Left colon (tissue), 2 donors: ENCODE measurements at places on chromosomes 5 and 9. TPM values are rescaled to one million over a fixed set of nuclear protein-coding genes. Genes with fewer than 3 reads are reported as not detected.

Gene CMYA5
- 0.70 TPM for total RNA-seq

Gene KIF24
- 2.2 TPM for total RNA-seq

Gene LCP2
- total RNA-seq, result 15.5 TPM

Gene HTR1A
- not detected for total RNA-seq

Gene COX7C
- 795 TPM for total RNA-seq

Gene SCGB3A1
- not detected for total RNA-seq

Gene GMCL2
- total RNA-seq, result not detected

Gene TXNDC8
- not detected for total RNA-seq

Gene GFI1B
- 1.3 TPM for total RNA-seq

- DNase-seq, result no peak
Observed at GRCh38 chr5:111597491-111597890, 85.2 kb upstream of the STARD4 start.

- no peak for DNase-seq
Observed at GRCh38 chr5:173450188-173450587, 122.0 kb upstream of the STC2 start.

- DNase-seq, result no peak
Observed at GRCh38 chr5:8685704-8686103, 816.8 kb downstream of the MTRR start.

GRCh38 chr9:124409410-124409809 lies 5.8 kb downstream of the PSMB7 start:
- no peak for DNase-seq

DNA sequence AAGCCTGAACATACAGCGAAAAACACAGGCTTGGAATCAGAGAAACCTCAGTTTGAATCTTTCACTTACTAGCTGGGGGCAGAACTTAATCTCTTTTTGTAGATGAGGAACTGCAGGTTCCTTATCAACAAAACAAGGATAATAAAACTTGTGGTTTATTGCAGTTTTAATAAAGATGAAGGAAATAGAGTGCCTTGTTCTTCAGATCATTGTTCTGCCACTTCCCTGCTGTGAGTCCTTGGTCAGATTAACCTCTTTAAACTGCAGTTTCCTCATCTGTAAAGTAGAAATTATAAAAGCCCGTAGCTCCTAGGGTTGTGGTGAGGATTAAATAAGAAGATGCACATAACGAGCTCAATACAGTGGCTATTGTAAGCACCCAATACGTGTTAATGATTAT lies 57.4 kb downstream of the FEM1C start:
- no peak for DNase-seq

GRCh38 chr5:98783051-98783649 lies 9.7 kb downstream of the RGMB start:
- no peak for DNase-seq

DNA sequence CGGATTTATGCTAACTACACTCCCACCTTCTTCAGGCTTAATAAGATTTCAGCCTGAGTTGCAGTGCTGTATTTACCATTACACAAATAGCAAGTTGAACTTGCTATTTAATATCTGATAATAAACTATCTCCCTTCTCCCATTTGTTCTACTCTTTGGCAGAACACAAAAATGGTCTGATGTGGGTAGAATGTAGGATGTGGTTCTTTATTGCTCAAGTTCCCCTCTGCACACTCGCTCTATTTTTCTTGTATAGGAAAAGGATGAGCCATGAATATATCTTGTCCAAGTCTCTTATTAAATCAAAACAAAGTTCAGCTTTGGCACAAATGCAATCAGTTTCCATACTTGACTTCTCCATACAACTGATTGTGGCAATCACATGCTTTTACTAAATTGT lies 37.2 kb upstream of the KIF2A start:
- no peak for DNase-seq

DNA sequence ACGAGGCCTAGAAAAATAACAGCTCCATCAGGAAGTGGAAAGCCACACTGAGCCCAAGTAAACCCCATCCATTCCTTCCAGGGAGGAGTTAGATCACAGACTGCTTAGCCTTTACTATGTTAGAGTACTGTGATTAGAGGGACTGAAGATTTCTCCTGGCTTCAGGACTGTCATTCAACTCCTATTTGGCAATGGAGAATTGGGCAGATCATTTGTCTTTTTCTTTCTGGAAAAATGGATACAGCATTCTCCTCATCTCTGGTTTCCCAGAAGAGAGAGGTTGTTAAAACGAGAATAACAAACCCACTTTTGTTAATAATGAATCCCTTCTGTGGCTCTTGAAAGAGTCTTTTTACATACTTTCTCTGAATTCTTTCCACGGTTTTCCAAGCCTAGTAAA lies 150.4 kb downstream of the GABRB2 start:
- DNase-seq, result no peak

GRCh38 chr9:70010015-70010414 lies 33.6 kb upstream of the MAMDC2 start:
- no peak for DNase-seq

DNA sequence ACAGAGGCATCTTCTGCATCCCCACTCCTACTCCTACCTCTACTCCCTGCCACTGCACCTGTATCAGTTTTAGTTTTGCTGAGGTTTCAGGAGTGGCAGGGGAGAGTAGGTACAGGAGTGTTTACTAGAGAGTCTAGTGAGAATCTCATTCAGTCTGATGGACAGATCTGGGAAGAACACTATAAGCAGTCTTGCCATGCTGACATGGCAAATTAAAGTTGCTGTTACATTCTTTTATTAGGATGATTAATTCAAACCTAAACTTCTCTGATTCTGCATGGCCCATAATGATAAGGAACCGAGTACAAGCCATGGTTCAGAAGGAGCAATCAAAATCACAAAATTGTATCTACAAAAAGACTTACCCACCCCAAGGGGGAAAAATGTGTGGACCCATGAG lies 7.4 kb downstream of the ARSK start:
- no peak for DNase-seq

- no peak for DNase-seq
Observed at GRCh38 chr9:114662081-114662989, 4.7 kb upstream of the TEX53 start.

GRCh38 chr5:125536582-125536981 lies 790.1 kb upstream of the ZNF608 start:
- no peak for DNase-seq

DNA sequence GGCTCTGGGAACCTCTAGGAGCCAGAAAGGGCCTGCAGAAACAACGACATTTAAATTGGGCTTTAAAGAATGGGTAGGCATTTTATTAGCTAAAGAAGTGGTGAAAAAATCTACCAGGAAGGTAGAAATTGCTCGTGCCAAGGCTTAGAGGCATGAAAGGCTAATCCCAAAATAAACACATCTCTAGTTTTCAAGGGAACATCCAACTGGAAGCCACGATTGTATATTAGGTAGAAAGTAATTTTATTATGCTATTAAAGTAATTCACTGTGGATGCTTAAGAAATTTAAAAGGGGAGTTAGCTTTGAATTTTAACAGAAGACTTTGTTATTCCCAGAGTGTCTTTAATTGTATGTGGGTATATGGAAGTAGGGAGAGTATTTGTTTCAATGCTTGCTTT lies 17.5 kb upstream of the CNTLN start:
- DNase-seq, result no peak

- DNase-seq, result no peak
Observed at GRCh38 chr5:133983674-133984073, 15.2 kb upstream of the C5orf15 start.

- no peak for DNase-seq
Observed at GRCh38 chr9:17824191-17824590, 245.3 kb downstream of the SH3GL2 start.

DNA sequence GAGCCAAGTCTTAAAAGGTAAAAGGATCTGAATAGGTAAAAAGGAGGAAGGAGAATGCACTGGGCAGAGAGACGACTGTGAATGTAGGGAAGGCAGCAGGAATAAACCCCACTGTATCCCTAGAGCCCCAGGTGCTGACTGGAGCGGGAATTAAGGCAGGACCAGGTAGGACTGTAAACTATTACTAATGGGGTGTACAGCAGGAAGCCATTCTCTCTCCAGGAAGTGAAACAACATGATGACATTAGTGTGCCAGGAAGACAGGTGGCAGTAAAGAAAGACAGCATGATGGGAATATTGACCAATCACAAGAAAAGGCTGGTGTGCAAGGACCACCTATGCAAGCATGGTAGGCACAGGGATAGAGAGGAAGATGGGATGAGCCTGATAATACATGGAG lies 433.0 kb downstream of the DNAH5 start:
- DNase-seq, result no peak

GRCh38 chr5:130836729-130837649 lies 328.1 kb downstream of the HINT1 start:
- DNase-seq, result no peak

DNA sequence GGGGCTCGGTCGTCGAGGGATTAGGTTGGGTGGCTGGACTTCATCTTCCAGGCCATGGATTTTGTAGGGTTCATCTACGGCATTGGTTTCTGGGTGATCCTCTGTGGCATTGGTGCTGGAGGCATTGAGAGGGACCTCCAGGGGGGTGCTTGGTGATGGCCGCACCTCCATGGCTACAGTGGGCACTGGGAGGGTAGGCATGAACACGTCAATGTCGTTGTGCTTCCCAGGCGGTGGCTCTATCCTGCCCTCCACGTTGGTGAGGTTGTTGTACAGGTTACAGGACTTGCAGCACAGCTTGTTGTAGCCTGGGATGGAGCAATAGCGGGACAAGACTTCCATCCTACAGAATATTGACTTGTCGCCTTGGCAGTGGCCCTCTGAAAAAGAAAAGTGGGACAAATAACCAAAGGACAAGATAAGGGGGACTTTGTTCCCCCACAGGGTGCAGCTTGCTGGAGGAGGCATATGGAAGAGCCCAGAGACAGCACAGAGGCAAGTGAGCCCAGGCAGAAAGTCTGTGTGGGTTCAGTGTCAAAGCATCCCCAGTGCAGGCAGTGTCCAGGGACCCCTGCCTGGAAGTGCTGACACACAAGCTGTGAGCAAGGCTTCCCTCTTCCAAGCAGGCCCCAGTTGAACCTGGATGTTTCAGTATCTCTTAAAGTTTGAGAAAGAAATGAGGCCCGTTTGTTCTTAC lies 53.9 kb downstream of the ZNF354C start:
- DNase-seq, result no peak

GRCh38 chr9:83238871-83239640 lies 176.1 kb upstream of the RASEF start:
- DNase-seq, result no peak

- DNase-seq, result no peak
Observed at GRCh38 chr5:86689103-86689729, 71.5 kb downstream of the COX7C start.

GRCh38 chr9:136544548-136544963 lies 1.3 kb downstream of the NOTCH1 start:
- peak; percentile 85 for DNase-seq

GRCh38 chr5:149544028-149544420 lies 7.2 kb downstream of the CSNK1A1 start:
- no peak for DNase-seq

- DNase-seq, result no peak
Observed at GRCh38 chr5:133065471-133065870, 13.7 kb downstream of the HSPA4 start.

DNA sequence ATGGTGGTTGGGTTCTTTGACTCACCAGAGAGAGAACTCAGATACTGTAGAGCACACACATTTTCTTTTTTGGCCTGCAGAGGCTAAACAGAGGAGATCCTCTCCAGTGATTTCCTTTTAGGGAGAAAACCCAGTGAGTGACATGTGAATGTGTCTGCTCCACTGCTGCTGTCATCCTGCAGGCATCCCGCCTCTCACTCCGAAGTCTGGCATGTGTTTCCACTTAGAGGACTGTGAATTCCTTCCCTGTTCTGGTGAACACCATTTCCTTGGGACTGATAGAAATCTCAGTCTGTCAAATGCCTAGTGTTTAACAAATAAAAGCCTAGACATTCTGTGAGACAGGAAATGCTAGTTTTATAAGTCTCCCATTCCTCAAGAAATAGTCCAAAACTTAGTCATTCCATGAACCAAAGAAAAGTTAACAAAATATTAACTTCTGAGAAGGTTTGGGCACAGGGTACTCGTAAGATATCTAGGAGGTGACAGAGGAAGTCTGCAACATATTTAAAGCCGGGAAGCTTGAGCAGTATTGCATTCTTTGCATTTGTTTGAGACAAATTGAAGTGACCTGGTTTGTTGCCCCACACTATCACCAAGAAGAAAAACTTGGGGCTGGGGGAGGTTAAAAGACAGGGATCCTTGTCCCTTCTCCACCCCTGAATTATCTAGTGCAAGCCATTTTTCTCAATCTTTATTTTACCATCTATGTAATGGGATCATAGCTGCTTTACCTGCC lies 74.9 kb upstream of the NIPAL4 start:
- peak; percentile 57 for DNase-seq
